ENCODE measurements at places on chromosomes 1 and 21. TPM values are rescaled to one million over a fixed set of nuclear protein-coding genes. Genes with fewer than 3 reads are reported as not detected.

DNA sequence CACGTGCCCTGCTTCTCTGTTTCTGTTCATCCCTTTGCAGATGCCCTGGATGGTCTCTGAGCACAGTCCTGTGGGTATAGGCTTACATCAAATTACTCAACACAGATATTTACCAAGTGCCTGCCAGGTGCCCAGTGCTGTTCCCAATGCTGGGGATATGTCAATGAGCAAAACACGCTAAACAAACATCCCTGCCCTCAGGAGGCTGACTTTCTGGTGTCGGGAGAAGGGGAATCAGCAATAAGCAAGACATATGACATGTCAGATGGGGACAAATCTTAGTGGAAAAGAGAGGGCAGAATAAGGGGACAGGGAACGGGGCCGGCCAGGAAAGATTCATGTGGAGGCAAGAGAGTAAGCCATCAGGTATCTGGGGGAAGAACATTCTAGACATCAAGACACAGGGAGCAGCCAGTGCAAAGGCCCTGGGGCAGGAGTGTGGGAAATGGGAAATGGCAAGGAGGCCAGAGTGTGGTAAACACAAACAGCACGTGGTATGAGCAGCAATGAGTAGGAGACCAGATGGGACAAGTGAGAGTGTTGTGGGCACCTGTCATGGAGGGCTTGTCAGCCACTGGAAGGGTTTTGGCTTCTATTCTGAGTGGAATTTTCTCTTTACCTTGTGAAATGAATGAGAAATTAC, 160.2 kb upstream of the KAZN start:
- H3K27me3 ChIP-seq: no peaks in the 10 kb centered on the region
- DNase-seq: no peak
- no peaks in the 10 kb centered on the region for H3K4me1 ChIP-seq

Gene UMODL1
- 1.7 TPM for total RNA-seq

Gene IRF6
- 1.6 TPM for total RNA-seq

DNA sequence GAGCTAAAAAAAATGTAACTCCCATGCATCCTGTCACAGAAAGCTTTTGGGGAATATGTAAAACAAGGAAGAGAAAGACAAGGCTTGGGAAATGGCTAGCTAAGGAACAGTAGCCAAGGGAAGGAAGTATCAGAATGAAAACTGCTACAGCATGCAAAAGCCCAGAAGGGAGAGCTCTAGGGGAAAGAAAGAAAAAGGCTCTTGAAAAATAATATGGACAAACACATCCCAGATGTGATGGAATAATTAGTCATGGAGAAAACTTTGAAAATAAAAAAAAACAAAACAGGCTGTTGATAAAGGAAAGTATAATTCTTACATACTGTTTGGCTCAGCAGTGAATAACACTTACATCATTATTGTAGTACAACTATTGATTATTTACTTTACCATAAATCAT, 47.9 kb upstream of the VCAM1 start:
- no peaks in the 10 kb centered on the region for H3K36me3 ChIP-seq
- H3K27ac ChIP-seq: no peak overlapping the region
- DNase-seq: no peak

- peaks cover 25% of the 10 kb centered on the region for H3K27me3 ChIP-seq
- no peaks in the 10 kb centered on the region for H3K36me3 ChIP-seq
- DNase-seq: no peak
- H3K4me3 ChIP-seq: peak overlapping the region; percentile 39
- H3K4me1 ChIP-seq: peaks cover 8% of the 10 kb centered on the region
Observed at GRCh38 chr1:20483833-20484518, 2.0 kb downstream of the CAMK2N1 start.

Data from naive thymus-derived CD4-positive, alpha-beta T cell (primary cell).